ENCODE measurements at places on chromosomes 2 and 18. TPM values are rescaled to one million over a fixed set of nuclear protein-coding genes. Genes with fewer than 3 reads are reported as not detected.

GRCh38 chr2:105344704-105345345 lies 7.5 kb downstream of the C2orf49 start:
- no peak overlapping the region for H3K27ac ChIP-seq
- DNase-seq: no peak
- H3K36me3 ChIP-seq: peaks cover 80% of the 10 kb centered on the region
- no peaks in the 10 kb centered on the region for H3K27me3 ChIP-seq
- no peak overlapping the region for H3K4me3 ChIP-seq

DNA sequence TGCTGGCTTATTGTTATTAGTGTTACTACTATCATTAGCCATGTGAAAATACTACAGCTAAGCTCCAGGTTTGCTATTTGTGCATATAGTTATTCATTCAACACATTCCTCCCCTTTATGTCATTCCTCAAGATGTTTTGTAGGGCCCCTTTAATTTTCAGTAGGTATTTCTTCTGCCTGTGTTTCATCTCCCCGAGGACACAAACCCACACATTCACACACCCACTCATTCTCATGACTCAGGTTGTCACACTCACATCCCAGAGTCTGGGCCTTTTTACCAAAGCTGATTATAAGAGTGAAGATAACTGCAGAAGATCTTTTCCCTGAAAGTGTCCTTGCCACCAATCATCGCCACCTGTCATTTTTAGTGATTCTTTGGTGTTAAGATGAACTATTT lies 68.6 kb upstream of the SPOPL start:
- H3K27me3 ChIP-seq: no peaks in the 10 kb centered on the region
- H3K36me3 ChIP-seq: no peaks in the 10 kb centered on the region
- H3K4me1 ChIP-seq: peaks cover 16% of the 10 kb centered on the region
- no peak for DNase-seq

DNA sequence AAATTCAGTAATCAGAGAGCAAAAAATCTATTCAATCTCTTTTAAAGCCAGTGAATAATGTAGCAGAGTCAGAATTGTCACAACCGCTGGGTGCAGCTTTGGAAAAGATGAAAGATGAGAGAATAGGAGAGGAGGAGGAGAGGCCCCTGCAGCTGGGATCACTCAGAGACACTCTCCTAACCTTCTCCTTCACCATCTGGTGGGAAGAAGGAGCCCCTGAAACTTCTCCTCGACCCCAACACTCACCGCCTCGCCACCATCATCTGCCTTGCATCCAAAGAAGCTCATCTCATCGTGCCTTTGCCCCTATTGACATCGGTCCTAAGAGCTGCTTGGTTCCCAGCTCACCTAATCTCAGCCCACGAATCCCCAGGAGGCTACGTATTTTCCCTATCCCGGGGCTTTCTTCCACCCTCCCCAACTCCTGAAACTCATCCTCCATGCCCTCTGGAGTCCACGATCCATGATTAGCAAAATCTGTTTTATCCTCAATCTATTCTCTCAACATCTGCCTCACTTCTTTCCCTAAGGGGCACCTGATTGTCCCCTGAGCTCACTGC lies 58.5 kb downstream of the PKDCC start:
- no peak overlapping the region for H3K27ac ChIP-seq
- H3K36me3 ChIP-seq: no peaks in the 10 kb centered on the region

DNA sequence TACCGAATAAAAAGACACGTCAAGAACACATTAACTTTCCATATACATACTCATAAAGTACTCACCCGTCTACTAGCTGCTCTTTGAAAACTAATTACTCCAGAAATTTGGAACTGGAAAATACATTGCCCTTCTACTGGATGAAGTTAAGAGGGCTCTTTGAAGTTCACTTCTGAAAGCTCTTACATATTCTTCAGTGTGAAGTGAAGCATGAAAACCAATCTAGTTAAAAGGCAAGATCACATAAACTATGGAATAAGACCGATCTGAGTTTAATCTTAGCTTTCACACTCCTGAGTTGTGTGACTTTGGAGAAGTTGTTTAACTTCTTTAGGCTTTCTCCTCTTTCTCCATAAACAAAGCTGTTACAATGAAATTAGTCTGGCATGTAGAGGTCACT lies 38.5 kb downstream of the REV1 start:
- H3K27ac ChIP-seq: no peak overlapping the region
- H3K27me3 ChIP-seq: no peaks in the 10 kb centered on the region
- H3K4me1 ChIP-seq: peaks cover 4% of the 10 kb centered on the region
- peaks cover 29% of the 10 kb centered on the region for H3K36me3 ChIP-seq
- H3K4me3 ChIP-seq: no peak overlapping the region
- no peak for DNase-seq

GRCh38 chr2:31324016-31324633 lies 90.2 kb downstream of the EHD3 start:
- H3K27ac ChIP-seq: no peak overlapping the region
- H3K4me1 ChIP-seq: peaks cover 3% of the 10 kb centered on the region
- peak overlapping the region; percentile 38 for H3K4me3 ChIP-seq
- H3K36me3 ChIP-seq: no peaks in the 10 kb centered on the region

DNA sequence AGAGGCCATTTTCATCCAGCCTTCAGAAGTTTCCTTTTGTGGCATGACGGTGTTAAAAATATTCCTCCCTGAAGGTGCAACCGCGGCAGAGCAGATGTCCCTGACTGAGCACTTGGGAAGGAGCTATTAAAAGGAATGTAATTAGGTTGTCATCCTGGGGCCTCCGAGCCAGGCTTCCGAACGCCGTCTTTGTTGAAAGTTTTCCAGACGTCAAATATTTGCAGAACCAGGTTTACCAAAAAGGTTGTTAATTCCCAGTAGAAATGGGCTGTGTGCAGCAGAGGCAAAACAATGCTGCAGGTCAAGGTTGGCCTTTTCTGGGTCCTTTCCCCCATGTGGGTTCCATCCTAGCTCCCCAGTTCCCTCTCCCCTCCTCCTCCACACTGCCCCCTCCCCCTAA lies 110.0 kb upstream of the STPG4 start:
- peaks cover 8% of the 10 kb centered on the region for H3K4me1 ChIP-seq
- no peak overlapping the region for H3K4me3 ChIP-seq
- H3K27me3 ChIP-seq: no peaks in the 10 kb centered on the region
- no peak overlapping the region for H3K27ac ChIP-seq
- no peak for DNase-seq

CIAO1 gene
- total RNA-seq: 111 TPM

GRCh38 chr2:99974275-99974674 lies 168.1 kb downstream of the AFF3 start:
- peak overlapping the region; percentile 70 for H3K27ac ChIP-seq
- DNase-seq: no peak
- peaks cover 44% of the 10 kb centered on the region for H3K4me1 ChIP-seq

DNA sequence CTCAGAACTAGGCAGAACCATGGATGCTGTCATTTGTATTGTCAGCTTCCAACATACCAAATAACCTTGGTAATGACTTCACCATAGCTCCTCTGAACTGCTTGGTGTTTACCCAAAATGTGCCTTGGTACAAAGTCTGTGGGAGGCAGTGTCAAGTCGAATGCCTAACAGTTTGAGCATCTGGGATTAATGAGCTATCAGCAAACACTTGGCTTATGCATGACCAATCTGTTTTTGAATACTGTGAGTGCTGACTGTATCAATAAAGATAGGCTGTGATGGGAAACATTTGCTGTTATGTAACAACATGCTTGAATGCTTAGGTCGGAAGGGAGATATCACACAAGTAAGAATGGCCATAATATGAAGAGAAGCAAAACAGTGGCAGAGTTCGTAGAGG lies 455.4 kb downstream of the CMPK2 start:
- no peak for DNase-seq
- no peaks in the 10 kb centered on the region for H3K36me3 ChIP-seq
- no peaks in the 10 kb centered on the region for H3K4me1 ChIP-seq
- H3K4me3 ChIP-seq: no peak overlapping the region
- no peaks in the 10 kb centered on the region for H3K27me3 ChIP-seq

SERPINB13 gene
- total RNA-seq: not detected
